GM18507 (cell line): ENCODE measurements at places on chromosomes 2 and 18.

DNA sequence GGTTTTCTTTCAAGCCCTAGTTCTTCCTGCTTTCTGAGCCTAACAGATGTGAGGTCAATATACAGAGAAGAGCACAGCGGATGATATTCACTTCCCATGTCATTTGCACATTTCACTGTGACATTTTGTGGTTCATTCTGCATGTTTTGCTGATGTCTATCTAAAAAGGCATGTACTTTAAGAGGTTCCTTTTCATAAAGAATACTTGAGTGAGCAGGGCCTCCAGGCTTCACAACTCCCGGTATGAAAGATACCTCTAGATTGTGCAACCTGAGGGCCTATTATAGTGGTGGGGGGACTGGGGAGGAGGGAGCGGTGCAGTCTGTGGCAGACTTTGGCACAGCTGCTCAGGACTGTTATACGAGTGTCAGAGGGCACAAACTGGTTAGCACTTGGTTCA lies 54.6 kb downstream of the CPO start:
- no peak for DNase-seq

- DNase-seq: no peak
Observed at GRCh38 chr2:9008951-9009664, 5.6 kb upstream of the MBOAT2 start.

DNA sequence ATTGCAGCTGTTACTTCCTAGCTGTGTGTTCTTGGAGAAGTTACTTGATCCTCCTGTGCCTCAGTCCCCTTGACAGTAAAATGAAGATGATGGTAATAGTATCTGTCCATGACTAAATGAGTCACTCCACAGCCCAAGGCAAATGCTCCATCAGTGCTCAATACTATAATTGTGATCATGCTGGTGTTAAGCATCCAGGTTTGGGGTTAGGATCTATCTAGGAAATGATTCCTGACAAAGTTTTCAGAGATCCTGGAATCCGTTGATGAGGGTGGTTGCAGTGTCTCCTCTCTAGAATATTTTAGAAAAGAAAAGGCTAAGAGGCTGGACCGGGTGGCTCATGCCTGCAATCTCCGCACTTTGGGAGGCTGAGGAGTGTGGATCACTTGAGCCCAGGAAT lies 2.7 kb upstream of the PRELID3A start:
- DNase-seq: no peak

DNA sequence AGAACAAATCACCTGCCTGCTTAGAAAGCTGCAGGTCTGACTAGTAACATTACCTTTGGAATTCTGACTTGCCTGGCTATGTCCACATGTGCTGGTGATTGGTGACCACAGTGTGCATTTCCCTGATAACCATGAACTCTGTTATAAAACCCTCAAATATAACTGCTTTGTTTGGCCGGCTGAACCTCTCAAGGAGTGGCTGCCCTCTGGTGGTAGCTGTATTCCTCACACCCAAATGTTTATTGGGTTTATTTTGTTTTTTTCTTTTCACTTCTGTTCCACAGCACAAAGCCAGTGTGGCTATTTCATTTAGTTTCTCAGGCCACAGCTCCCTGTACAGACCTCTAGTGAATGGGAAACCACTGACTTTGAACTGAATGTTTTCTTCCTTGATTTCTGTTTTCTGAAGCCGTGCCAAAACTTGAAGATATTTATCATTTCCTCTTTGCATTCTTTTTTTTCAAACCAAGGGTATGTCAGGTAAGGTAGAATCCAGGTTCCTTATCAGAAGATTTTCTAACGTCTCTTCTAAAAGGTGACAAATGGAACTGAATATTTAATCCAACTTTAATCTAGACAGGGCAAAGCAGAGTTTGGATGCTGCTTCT lies 549.0 kb upstream of the VRK2 start:
- DNase-seq: no peak

GRCh38 chr2:74867841-74868658 lies 34.1 kb downstream of the HK2 start:
- DNase-seq: no peak

DNA sequence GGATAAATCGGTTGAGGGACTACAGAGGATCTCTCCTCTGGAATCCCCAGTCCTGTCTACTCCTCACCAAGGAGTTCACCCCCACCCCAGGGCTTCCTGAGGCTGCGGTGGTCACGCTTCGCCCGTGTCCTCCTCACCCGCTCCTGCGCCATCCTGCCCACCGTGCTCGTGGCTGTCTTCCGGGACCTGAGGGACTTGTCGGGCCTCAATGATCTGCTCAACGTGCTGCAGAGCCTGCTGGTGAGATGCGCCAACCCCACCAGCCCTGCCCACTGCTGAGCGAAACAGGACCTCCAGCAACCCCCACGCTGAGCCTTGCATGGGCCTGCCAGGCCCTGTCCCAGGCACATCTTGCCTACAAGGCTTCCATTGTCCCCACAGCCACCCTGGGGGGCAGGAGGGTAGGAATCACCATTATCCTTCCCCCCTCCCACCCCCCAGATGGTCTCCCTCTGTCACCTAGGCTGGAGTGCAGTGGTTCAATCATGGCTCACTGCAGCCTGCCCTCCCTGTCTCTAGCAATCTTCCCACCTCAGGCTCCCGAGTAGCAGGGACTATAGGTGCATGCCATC lies 6.7 kb upstream of the CTDSP1 start:
- DNase-seq: no peak

GRCh38 chr2:32498306-32498705 lies 129.5 kb upstream of the TTC27 start:
- no peak for DNase-seq

DNA sequence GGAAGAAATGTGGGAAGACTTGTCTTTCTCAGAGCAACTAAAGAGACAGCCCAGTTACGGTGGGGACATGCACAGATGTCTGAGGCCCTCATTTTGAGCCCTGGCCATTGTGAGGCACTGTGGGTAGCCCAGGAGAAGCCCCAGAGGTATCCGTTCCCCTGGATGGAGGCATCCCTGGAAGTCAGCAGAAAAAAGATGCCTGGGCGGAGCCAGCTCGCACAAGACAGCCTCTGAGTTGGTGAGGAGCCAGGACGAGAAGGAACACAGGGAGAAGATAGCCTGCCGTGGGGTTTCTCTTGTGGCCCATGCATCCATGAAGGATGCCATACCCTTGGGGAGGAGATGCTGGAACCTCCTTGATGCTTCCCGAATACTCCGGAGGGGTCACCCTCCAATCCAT lies 56.9 kb upstream of the SEMA4C start:
- DNase-seq: no peak

DNA sequence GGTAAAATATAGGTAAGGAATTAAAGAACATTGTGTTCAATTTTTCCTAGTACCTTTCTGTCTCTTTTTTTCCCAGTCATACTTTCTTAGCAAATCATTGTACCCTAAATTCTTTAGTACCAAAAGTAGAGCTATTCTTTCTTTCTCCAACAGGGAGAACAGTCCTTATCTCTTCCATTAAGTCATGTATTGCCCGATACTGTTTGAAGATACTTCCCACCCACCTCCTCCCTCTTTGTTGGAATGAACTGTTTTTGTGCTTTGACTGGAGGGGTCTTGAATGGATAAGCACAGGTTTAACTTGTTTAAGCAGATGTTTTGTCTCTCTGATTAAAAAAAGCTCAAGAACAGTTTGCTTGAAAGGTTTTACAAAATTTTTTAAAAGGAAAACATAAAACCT lies 41.3 kb downstream of the RAB10 start:
- no peak for DNase-seq

DNA sequence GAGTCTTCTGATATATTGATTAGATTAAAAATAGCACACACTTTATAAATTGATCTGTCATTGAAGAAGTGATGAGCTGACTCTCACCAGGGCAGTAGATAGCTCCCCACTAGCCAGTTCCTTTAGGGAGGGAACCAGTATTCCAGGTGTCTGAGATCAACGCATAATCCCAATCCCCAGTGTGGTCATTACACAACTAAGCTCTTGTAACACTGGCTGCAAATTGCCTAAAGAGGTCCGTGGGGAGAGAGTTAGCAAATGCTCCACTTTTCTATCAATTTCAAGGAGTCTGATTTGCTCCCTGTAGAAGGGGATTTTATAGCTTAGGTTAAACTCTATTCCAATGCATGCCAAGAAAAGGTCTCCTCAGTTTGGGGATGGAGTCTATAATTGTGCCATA lies 7.7 kb downstream of the SLC14A1 start:
- DNase-seq: no peak

DNA sequence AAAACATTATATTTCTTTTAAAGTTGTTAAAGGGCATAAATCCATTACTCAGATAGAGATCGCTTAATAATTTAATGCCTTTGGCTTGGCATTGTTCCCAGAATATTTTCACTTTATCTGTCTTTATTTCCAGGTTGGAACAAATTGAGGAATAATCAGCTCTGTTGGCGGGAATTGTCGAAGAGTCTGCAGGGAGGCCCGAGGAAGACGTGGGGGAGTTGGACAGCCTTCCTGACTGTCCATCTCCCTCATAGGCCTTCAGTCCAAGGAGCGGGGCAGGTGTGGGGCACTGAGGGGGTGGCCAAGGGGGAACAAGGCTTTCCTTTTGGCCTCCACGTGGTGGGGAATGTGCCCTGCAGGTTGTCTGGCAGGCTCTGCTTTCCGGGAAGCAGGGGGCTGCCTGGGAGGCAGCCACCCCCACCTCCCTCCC lies 179.6 kb downstream of the ZBTB7C start:
- no peak for DNase-seq

GRCh38 chr2:105592288-105592687 lies 152.4 kb upstream of the NCK2 start:
- DNase-seq: no peak

DNA sequence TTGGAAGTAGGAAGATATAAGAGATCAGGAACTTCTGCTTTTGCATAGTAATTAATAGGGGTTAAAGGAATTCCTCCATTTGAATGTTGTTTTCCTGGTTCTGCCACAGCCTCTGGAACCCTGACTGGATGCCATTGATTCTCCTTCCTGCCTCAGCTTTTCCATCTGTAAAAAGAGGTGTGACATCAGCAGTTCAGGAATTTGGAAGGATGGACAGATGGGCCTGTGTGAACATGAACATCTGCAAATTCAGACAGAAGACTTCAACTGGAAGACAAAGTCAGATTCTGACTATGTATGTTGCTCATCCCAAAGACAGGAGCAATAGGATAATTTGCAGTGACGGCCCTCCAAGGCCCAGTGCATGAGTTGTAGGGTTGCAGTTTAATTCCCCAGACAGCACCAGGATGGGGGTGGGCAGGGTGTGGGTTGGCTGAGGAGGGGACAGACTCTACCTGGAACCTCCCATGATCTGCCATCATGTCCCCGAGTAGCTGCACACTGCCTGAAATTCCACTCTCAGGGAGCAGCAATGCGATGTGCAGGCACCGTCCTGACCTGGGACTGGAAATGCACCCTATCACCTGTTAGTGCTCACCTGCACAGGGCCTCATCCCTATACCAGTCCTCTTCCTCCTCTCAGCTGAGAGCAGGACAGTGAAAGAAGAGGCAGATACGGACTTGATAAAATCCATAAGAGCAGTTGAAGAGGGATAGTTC lies 98.9 kb upstream of the EPAS1 start:
- no peak for DNase-seq

DNA sequence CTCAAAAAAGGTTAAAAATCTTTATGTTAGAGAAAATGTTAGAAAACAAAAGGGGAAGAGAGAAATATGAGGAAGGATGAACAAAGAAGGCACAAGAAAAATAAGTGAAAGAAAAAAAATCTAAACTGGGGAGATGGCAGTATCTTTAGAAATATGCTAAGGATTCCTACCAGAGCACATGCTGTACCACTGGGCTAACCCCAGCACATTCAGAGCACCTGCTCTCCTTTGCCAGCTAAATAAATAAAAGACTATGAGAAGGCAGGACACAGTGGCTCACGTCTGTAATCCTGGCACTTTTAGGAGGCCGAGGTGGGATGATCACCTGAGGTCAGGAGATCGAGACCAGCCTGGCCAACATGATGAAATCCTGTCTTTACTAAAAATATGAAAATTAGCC lies 92.2 kb upstream of the CDKL4 start:
- DNase-seq: no peak

- DNase-seq: no peak
Observed at GRCh38 chr2:204279819-204280218, 265.5 kb upstream of the PARD3B start.

DNA sequence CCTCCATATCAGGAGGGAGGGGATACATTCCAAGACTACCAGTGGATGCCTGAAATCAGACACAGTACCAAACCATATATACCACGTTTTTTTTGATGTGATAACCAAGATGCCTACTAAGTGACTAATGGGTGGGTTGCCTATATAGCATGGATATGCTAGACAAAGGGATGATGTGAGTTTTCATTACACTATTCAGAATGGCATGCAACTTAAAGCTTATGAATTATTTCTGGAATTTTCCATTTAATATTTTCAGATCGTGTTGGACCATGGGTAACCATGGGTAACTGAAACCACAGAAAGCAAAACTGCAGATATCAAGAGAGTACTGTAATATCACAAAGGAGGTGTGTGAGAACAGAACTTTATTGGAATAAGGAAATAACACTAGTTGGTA lies 39.6 kb upstream of the CRACDL start:
- DNase-seq: no peak

DNA sequence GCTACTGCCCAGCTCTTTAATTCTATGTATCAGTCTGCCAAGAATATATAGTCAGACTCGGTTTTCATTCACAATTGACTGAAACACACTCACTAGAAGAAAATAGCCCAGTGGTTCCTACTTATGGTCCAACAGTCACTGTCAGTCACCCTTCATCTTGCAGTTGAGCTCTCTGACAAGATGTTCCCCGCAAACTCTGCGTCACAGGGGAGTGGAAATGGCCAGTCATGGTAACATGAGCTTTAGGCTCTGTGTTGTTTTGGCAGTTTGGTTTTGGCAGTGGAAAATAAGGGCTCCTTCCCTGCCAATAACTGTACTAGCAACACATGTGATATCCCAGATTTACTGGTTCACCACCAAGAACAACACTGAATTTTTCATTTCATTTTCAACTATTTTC lies 122.5 kb downstream of the PRPF40A start:
- DNase-seq: no peak

- DNase-seq: no peak
Observed at GRCh38 chr2:108182489-108182888, 57.3 kb upstream of the SULT1C3 start.

GRCh38 chr2:237194906-237195305 lies 109.2 kb downstream of the COPS8 start:
- DNase-seq: no peak

GRCh38 chr18:10085416-10085815 lies 171.6 kb downstream of the VAPA start:
- DNase-seq: no peak

DNA sequence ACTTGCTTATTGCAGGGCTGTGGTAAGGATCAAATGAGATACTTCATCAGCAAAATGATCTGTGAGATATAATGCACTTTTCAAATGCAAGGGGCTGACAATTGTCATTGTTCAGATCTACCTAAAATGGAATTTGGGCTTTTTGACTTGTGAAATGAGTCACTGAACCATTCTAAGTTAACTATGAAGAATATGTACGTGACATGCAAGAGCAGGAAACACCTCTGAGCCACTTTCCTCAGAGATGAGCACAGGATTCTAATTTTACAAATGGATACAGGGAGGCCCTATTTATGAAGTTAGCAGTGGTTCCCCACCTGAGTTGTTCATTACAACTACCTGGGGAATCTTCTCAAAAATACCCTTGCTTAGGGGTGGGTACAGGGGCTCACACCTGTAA lies 26.7 kb downstream of the CTLA4 start:
- DNase-seq: no peak
